ENCODE measurements at places on chromosomes 6 and 20.

DNA sequence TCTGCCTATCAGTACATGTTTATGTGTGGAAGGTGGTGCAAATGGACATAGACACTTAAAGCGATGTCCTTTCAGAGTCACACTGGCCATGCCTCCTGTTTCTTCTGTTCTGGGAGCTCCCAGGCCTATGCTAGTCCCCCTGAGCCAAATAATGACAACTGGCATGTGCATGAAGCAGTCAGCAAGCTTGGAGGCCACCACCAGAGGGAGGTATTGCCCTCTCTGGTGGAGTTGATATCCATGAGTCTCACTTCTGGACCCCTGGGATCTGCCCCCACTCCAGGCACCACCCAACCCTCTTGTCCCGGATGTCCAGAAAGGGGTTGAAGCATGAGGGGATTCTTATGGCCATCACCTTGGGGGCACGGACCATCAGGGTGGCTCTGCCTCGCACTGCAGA is 172.2 kb downstream of the AIG1 start:
- DNase-seq: peak; percentile 75

GRCh38 chr20:25378884-25379733 is 11.5 kb downstream of the ABHD12 start:
- no peak for DNase-seq

GRCh38 chr20:17374086-17374485 is 147.2 kb downstream of the PCSK2 start:
- no peak for DNase-seq

GRCh38 chr6:37244430-37245310 is 12.9 kb upstream of the TBC1D22B start:
- no peak for DNase-seq

GRCh38 chr20:44549123-44549522 is 27.3 kb upstream of the SERINC3 start:
- DNase-seq: no peak

DNA sequence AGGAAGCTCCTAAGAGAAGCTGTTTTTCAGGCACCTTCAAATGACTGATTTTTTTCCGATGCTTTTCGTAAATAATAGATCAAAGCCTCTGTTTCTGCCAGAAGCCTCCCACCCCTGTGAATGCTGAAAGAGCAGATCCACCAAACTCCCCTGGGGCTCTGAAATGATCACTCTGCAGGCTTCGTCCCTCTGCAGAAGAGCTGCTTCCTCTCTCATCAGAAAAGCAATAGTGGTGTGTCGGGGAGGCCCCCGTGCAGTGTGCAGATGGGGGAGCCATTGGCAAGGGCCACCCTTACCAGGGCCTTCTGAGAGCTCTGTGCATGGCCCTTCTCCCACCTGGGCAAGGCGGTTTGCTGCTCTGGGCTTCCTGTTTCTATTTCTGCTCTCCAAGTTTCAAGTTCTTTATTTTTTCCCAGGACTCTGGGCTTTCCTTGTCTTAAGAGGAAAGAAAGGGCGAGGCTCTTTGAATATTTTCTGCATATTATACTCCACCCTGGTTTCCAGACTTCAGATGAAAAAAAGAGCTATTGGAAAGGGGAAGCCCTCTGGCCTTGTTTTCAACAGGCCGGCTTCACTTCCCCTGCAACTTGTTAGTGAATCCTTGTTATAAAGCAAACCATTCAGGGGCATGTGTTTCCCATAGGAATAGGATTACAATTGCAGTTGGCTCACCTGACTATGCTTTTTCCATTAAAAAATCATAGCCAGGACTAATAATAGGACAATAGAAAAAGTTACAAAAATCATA is 155.2 kb downstream of the TTLL2 start:
- no peak for DNase-seq

DNA sequence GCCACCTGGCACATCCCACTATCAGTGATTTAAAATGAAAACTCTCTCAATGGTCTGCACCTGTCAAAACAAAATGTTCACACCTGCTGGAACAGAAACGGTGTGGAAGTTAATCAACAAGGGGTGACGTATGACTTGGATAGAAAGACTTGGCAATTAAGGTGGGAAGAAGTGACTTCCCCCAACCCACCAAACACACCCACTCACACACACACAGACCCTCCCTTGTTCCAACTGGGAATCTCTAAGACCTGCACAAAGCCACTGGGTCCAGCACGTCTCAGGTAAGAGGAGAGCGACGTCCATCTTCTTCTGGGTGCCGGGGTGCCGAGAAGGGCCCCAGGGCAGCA is 25.1 kb upstream of the TCFL5 start:
- no peak for DNase-seq

DNA sequence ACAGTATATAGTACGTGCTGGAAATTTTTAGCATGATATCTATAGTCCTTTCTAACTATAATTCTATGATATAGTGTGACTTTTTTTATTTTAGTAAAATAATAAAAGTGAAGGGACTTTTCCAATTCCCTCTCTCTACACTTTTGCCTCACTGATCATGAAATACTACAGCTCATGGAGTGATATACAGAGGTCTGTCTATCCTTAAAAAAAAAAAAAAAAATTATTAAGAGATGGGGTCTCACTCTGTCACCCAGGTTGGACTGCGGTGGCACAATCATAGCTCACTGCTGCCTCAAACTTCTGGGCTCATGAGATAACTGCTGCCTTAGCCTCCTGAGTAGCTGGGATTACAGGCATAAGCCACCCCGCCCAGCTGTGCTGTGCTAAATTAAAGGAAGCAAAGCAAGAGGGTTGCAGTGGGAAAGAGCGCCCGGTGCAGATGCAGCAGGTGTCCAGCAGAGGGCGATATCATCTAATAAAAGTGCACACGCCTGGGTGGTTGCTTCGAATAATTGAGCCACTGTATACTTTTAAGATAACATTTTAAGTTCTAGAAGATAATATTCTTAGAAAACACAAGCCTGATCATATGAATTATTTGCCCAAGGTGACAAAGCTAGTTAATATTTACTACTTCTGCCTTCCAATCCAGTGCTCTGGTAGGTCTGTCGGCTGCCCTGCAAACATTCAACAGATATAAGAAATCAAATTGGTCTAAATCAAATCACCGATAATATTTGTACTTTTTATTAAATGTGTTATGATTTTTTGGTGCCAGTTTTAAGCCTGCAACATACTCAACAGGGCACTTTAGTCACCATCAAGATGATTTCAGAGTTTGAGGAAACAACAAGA is 94.9 kb upstream of the NT5E start:
- peak; percentile 79 for DNase-seq

GRCh38 chr20:22226849-22227700 is 357.3 kb downstream of the FOXA2 start:
- DNase-seq: no peak

GRCh38 chr6:110239526-110240274 is 59.5 kb downstream of the CDC40 start:
- DNase-seq: no peak

DNA sequence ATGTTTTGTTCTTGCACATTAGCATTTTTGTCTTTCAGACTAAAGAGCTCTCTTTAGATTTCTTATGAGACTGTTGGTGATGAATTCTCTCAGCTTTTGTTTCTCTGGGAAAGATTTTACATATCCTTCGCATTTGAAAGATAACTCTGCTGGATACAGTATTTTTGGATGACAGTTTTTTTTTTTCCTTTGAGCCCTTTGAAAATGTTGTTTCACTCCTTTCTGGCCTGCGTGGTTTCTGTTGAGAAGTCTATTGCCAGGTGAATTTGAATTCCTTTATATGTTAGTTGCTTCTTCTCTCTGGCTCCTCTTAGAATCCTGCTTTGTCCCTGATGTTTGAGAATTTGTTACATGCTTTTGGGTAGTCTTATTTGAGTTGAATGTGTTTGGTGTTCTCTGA is 22.2 kb upstream of the KIAA1586 start:
- DNase-seq: no peak

DNA sequence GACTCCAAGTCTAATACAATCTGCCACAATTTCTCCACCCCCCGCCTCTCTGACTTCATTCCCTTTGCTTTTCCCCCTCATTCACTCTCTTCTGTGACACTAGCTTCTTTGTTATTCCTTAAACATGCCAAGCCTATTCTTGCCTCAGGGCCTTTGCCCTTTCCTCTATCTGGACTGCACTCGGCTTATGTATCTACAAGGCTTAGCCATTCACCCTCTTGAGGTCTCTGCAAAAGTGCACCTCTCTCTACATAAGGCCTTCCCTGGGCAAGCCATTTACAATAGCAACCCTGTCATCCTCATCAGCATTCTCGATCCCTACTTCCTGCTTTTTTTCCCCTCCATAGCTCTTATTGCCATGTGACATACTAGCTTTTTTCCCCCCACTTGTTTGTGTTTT is 168.9 kb downstream of the PDSS2 start:
- DNase-seq: no peak

DNA sequence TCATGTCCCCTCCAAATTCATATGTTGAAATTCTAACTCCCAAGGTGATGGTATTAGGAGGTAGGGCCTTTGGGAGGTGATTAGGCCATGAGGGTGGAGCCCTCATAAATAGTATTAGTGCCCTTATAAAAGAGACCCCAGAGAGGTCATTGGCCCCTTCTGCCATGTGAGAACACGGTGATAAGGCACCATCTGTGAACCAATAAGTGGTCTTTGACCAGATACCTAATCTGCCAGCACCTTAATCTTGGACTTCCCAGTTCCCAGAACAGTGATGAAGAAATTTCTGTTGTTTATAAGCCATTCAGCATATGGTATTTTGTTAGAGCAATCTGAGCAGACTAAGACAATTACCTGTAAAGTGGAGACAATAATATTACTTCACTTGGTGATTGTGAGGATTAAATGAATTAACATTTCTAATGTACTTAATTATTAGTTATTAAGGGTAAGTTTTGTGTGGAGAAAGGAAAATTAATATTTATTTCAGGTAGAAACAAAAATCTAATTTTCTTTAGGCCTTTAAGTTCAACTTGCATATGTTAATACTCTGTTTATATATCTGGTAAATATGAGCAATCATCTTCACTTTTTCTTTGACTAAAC is 7.1 kb downstream of the RNF182 start:
- DNase-seq: no peak

- DNase-seq: no peak
These were observed 21.8 kb downstream of the MAN1A1 start for GRCh38 chr6:119327810-119328209.

GRCh38 chr20:36216314-36217025 is 19.8 kb upstream of the AAR2 start:
- no peak for DNase-seq

DNA sequence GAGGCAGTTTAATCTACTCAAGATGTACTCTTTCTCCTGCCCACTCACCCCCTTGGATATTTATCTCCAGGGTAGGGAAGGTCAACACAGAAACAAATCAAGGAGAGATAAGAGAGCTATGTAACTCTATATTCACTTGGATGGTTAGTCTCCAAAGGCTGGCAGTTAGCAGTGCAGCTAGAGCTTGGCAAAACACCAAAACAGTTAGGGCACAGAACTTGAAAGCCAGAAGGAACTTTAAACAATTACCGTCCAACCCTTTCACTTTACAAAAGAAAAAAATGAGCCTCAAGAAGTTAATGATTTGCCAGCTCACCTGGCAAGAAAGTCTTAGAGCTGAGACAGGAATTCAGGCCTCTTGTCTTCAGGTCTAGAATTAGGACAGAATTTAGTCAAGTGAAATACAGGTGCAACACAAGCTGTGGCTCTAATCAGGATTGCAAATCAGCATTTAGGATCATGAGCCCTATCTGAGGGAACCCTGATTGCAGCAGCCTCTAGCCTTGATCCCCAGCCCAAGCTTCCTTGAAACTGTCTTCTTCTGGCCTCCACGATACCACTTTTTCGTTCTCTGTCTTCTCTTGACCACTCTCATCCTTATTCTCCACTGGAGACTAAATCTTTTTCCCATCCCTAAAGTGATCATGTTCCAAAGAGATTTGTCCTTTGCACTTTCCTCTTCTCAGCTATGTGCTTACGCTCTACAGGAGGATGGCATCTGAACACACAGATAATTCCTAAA is 14.9 kb downstream of the NEDD9 start:
- no peak for DNase-seq

- no peak for DNase-seq
These were observed 129.4 kb downstream of the TRIM27 start for GRCh38 chr6:28794175-28795002.

GRCh38 chr20:62028384-62028783 is 37.3 kb downstream of the TAF4 start:
- DNase-seq: no peak

DNA sequence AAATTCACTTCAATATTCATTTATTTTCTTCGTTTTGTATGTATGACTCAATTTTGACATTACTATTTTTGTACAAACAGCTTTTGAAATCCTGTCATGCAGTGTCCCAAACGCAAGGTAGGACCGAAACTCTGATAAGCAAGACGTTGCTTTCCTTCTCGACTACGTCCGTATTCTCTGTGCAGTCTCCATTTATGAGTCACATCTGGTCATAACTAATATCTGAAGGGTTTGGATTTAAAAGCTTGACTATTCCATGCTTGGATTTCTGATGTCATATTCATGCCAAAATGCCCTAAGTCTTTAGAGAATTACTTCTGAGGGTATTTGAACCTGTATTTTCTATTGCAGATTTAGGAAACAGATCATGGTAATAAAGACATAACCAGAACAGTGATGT is 37.8 kb upstream of the LAMP5 start:
- no peak for DNase-seq

DNA sequence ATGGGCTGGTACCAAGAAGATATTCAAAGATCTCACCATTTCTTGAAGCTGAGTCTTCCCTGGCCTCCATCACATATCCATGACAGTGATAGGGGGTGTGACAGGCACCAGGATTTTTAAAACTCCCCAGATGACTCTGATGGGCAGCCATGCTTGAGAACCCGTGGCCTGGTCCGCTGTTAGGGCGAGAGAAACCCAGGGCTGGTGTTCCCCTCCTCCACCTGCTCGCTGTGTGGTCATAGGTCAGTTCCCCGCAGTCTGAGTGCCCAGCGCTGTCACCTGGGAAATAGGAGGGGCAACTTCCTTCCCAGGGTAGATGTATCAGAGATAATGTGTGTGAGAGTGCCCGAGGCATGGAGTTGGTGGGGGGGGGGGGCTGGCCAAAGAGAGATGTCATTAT is 50.9 kb downstream of the TMEM242 start:
- DNase-seq: no peak

DNA sequence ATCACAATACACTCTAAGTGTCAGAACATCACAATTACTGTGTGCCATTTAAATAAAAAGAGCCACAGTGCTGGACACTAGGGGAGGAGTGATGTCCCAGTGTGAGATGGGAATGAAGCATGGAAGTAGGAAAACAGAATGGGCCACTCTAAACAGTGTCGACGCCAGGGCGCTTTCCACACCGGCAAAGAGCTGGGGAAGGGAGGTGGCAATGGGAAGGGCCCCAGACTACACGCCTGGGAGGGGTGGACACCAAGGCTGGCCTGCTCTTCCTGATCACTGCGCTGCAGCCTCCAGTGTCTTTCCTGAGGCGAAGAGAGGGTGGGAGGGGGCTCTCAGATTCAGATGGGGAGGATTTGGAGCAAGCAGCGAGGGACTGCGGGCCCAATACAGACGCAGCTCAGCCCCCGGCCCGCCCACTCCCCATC is 75.9 kb downstream of the ERMARD start:
- no peak for DNase-seq

GRCh38 chr20:62979876-62980373 is 26.8 kb downstream of the BHLHE23 start:
- no peak for DNase-seq

- DNase-seq: no peak
These were observed 20.2 kb downstream of the MCUR1 start for GRCh38 chr6:13794184-13794583.

Data from Karpas-422 (cell line).